Bronchus fibroblast of lung (primary cell): ENCODE measurements at places on chromosomes 1 and 21. TPM values are rescaled to one million over a fixed set of nuclear protein-coding genes. Genes with fewer than 3 reads are reported as not detected.

Gene BTG3
- 46.4 and 55.3 TPM in 2 replicates for total RNA-seq

Gene DIRAS3
- total RNA-seq, result 3.0 and 3.2 TPM in 2 replicates

Gene SLAMF9
- not detected in 2 replicates for total RNA-seq

Gene CYP4B1
- total RNA-seq, result not detected in 2 replicates

Gene ODR4
- total RNA-seq, result 10.1 and 10.8 TPM in 2 replicates

Gene ST6GALNAC3
- 1.5 and 3.6 TPM in 2 replicates for total RNA-seq

Gene KCNK1
- 1.8 and 2.7 TPM in 2 replicates for total RNA-seq

Gene BEST4
- 0.67 TPM in 1 of 2 replicates, not detected in the other for total RNA-seq

Gene CNR2
- not detected in 2 replicates for total RNA-seq

Gene KRTAP13-2
- not detected in 2 replicates for total RNA-seq

Gene TTLL7
- total RNA-seq, result 3.4 and 5.8 TPM in 2 replicates

Gene KCNAB2
- 2.0 and 2.7 TPM in 2 replicates for total RNA-seq

Gene RIPK4
- total RNA-seq, result under 0.01 TPM in 1 of 2 replicates, not detected in the other

Gene RNU1-1
- total RNA-seq, result under 0.01 TPM in 1 of 2 replicates, not detected in the other

Gene GJA5
- total RNA-seq, result not detected in 2 replicates

Gene AGO1
- total RNA-seq, result 14.1 and 14.4 TPM in 2 replicates

Gene C4BPA
- not detected in 2 replicates for total RNA-seq

Gene UTS2
- 0.17 TPM in 1 of 2 replicates, not detected in the other for total RNA-seq

Gene GFI1
- 0.15 and 0.50 TPM in 2 replicates for total RNA-seq

Gene TRABD2B
- total RNA-seq, result not detected in 2 replicates

Gene AMY1B
- total RNA-seq, result not detected in 2 replicates
